Amygdala (tissue), 56 donors: ENCODE measurements at places on chromosomes 4 and X.

DNA sequence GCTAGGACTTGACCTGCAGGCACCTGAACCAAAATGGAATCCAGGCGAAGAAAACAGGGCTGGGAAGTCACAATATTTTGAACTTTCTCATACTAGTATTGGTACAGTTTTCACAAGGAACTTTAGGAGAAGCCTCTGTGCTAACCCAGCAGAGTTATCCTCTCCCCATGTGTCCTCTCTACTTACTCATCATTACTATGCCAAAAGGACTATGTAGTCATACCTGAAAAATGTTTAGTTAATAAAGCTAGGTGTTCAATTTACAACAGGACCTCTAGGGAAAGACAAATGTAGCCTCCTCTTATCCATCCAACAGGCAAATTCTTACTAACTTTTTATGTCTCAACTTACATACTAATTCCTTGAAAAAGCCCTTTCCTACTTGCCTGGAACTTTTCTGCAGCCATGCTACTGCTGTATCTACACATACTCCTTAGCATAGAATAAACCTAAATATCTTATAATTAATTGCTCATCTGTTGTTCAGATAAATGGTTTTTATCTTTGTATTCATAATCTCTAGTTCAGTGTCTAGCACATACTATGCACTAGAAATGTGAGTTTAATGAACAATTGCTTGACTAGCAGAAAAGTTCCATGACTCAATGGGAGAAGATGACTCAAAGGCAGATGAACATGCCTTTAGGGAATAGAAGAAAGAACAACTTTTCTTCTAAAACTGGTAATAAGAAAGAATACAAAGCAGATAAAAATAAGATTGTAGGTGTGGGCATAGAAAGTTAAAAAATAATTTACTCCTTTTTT is 215.5 kb upstream of the VEGFC start:
- DNase-seq, result no peak

DNA sequence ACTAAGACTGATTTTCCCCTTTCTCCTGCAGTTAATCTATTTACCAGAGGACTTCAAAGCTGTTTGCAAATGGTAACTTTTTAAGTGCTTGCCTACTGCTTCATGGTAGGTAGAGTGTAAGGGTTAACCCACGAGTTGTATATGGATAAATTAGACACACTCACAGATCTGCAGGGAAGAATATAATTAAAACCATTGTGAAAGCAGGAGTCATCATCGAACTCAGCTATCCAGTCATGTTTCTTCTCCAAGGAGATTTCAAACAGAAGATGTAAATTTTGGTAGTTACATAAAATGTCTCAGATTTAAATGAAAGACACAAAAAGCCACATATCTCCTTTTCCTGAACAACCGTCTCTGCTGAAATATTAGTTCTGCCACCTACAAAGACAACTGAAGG is 549 bp upstream of the XG start:
- DNase-seq, result no peak

GRCh38 chr4:184825141-184825895 is 450 bp downstream of the ACSL1 start:
- no peak for DNase-seq

DNA sequence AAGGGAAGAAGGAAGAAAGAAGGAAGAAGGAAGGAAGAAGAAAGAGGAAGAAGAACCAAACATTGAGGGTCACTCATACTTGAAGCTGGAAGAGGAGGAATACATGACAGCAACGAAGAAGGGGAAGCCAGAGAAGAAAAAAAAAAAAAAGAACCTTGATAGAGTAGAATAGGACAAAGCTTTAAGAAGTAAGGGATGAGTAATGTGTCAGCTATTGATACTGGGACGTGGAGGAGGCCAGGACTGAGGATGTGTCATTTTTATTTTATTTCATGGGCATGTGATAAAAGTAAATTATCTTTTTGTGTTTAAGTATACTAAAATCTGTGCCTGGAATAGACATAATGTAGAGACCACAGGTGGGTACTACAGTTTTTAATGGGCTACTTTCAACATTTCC is 6.4 kb downstream of the EDA2R start:
- DNase-seq, result no peak

DNA sequence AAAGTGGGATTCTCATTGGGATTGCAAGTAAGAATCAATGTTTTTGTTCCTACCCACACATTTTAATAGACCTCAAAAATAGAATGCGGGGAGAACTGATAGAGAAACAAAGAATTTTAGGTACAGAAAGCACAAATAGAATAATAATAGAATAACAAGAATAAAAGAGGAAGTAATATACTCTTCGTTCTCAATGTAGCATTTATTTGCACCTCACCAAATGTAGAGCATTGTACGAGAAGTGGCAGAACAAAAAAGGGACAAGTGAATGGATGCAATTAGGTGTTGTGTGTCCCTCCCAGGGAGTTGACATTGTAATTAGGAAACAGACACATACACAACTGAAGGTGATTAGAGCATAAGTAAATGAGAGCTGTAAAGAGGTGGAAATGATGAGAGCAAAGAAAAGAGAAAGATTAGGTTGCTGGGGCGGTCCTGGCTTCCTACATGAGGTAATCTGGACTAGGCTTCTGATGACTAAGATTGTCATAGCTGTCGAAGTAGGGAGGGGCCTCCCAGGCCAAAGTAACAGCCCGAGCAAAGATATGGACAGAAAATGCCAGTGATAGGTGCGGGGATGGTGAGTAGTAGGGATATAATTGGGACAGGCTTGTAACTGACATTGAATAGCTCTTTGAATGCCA is 10.4 kb downstream of the RAB9A start:
- DNase-seq, result no peak

GRCh38 chrX:84155938-84156337 is 32.1 kb downstream of the RPS6KA6 start:
- DNase-seq, result no peak

- DNase-seq, result no peak
Observed at GRCh38 chr4:139403462-139403861, 50.5 kb upstream of the RAB33B start.

GRCh38 chrX:124534536-124534935 is 188.2 kb downstream of the SH2D1A start:
- DNase-seq, result no peak

DNA sequence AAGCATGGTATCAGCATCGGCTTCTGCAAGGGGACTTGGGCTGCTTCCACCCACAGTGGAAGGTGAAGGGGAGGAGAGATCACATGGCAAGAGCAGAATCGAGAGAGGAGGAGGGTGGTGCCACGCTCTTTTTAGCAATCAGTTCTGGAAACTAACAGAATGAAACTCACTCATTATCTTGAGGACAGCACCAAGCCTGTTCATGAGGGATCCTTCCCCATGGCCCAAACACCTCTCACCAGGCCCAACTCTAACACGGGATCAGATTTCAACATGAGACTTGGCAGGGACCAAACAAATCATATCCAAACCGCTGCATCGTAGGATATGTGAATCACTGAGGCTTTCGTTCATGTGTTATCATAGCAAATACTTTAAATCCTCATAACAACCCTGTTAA is 125.5 kb downstream of the GPC3 start:
- DNase-seq, result no peak

DNA sequence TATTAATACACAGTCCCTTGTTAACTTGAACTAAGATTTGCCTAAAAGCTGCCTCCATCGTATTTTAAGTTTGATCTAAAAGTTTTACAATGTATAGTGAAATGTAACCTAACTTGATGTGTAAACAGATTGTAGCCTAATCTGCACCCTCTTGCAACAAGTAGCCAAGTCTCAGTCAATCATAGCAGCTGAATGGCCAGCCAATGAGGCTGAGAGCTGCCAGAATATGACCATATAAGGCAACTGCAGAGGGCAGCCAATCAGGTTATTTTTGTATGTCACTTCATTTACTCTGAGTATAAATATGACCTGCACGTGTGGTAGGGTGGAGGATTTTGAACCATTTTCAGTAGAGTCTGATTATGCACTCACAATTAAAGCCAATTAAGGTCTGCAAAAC is 51.2 kb upstream of the SPANXN3 start:
- no peak for DNase-seq

DNA sequence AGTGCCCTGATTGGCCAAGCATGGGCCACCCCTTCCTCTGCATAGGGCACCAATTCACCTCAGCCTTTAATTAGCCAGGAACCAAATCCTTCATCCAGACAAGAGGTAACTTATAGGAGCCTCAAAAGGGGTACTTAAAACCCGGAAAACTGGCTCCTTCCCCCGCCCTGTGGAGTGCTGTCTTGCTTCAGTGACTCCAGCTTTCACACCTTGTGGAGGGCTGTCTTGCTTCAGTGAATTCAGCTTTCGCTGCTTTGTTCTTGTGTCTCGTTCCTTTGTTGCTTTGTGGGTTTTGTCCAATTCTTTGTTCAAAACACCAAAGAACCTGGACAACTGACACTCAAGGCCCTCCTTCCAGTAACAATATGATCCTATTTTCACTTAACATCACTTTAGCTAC is 82.2 kb upstream of the FRG1 start:
- DNase-seq, result no peak

DNA sequence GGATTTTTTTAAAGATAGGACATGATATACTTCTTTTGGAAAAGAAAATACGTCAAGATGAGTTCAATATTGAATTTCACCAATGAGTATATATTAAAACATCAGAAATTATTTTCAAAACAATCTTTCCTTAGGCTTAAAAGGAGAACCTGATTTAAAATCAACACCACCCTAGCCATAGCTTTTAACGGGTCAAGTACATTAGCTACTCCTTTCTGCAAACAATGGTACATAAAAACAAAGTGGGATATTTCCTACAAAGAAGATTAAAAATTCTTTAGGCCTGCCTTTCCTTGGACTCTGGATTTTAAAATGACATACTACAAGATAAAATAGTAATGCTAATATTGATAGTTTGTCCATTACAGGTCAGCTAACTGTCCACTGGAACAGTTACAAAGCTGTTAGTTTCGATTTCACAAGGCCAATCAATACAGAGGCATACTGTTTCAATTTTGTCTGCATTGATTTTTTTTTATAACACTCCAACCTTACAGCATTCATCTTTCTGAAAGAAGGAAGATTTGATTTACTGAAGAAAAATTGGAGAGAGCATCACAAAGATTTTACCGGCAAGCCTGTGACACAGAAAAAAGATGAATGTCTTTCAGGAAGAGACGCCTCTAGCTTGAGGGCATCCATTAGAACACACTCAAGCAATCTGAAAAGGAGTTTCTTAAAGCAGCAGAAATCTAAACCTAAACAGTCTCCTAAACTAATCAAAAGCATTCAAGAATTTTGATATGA is 97.2 kb downstream of the MAB21L2 start:
- DNase-seq, result no peak
